ENCODE measurements at places on chromosomes 16 and 17.

GRCh38 chr17:51805765-51806164 is 352.7 kb downstream of the CA10 start:
- DNase-seq: no peak

DNA sequence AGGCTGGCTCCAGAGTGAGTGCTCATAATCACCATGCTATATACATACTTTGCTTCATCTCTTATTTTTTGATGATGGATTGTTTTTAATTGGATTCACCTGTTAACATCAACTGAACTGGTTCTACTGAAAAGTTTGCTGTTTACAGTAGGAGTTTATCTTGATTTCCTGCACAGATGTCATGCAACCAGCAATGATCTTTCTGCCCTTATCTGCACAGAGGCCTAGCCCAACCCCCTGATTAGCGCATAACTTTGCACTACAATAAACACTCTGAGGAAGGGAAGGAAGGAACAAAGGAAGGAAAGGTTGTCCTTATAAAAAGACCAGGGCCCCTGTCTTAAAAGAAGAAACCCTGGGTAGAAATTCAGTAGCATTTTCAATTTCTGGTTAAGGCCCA is 152.9 kb downstream of the RGS9 start:
- DNase-seq: no peak

- DNase-seq: no peak
Measured at GRCh38 chr16:28258567-28258966, 33.8 kb upstream of the SBK1 start.

DNA sequence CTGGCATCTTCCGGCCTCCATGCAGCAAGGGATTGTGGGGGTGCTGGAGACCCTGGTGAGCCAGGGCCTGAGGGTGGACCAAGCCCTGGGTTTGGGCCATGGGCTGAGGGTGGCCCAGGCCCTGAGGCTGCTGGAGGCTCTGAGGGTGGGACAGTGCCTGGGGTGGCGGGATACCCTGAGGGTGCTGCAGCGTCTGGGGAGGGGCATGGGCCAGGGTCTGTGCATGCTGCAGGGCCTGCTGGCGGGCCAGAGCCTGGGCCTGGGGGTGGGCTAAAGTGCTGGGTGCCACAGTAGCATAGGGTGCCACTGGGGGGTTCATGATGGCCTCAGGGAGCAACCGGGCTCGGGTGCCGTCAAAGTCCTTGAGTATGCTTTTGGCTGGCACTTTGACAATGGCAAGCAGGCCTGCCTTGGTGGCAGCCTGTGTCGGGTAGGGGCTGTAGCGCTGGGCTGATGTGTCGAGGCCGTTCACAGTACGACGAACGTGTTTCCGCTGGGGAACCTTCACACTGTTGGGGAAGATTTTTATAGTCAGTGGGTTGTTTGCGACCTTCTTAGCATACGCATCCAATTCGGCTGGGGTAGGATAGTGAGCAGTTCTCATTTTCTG is 15.6 kb downstream of the TRAF4 start:
- no peak for DNase-seq

- no peak for DNase-seq
Measured at GRCh38 chr16:25734430-25735385, 42.9 kb downstream of the HS3ST4 start.

DNA sequence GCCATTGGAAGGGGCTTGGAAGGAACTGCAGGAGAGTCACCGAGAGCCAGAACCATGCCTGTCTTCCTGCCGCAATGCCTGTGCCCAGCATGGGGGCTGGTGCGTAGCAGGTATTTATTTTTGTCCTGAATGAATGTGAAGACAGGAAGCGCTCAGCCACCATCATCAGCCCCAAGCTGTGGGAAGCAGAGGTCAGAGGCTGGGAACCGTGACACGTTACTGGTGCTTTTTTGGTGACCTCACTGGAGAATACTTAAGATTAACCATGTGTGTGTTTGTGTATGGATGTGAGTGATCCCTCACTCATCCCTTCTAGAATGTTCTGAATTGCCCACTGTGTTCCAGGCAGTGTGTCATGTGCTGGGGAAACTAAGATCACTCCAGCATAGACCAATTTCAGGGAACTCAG is 343.8 kb downstream of the SNX29 start:
- DNase-seq: no peak

- DNase-seq: no peak
Measured at GRCh38 chr17:82228278-82228841, 482 bp upstream of the SLC16A3 start.

GRCh38 chr16:84565669-84566495 is 52.0 kb downstream of the COTL1 start:
- DNase-seq: no peak

GRCh38 chr16:73216932-73217331 is 169.0 kb upstream of the ZFHX3 start:
- DNase-seq: no peak

DNA sequence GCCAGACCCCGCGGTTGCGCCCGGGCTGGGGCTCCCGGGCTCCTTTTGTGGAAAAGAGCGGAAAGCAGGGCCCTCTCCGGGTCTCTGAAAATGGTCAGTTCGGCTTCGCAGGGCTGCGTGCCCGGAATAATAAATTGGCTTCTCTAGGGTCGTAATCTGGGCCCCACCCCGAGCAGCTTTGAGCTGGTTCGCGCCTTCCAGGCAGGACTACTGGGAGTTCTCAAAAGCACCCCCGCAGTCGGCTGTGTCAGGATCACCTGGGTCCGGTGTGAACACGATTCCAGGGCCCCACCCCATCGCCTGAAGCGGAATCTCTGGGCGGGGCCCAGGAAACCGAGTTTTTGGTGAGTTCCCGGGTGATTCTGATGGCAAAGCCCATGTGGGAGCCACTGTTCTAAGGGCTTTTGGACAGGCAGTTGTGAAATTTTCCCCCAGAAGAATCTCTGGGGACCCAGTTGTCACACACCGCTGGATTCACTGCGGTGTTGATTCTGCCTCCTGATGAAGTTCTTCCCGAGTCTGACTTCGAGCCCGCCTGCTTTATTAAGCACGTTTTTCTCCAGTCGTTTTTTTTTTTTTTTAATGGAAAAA is 77.0 kb downstream of the MRC2 start:
- no peak for DNase-seq

DNA sequence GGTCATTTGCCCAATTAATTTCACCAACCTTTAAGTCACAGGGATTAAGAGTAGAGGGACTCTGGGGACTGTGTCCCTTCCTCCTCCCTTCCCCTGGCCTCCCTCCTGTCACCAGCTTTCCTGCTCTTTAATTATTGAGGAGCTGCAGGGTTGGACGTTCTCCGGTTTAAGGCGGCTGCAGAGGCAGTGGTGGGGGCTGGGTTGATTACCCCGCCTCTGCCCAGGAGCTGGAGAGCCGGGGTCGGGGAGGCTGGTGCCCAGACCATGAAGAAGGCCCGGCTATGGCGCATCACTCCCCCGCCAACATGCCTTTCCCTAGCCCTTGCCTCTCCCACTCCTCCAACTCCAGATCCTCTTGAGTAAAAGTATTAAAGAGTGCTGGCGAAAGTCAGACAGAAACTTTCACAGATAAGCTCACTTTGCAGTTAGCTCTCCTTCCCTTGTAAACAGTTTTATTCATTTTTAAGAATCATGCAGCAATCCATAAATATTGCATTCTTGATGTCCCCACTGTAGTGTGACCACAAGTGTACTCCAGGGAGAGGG is 1.1 kb upstream of the FOXJ1 start:
- no peak for DNase-seq

DNA sequence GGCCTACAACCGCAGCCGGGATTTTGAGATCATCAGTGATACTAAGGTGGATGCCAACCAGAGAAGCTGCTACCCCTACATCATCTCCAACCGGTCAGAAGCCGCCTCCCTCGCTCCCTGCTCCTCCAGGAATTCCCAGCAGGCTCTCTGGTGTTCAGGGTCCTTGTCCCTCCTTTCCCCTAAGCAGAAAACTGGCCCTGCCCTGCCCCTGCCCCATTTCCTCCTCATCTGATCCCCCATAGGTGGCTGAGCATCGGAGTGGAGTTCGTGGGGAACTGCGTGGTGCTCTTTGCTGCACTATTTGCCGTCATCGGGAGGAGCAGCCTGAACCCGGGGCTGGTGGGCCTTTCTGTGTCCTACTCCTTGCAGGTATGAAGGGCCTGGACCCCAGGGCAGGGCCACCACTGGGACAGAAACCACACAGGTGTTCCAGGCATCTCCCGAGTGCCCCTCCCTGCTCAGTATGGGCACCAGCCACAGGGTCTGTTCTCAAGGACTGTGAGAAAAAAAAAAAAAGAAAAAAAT is 29.8 kb downstream of the ANKRD40 start:
- no peak for DNase-seq

GRCh38 chr17:34301986-34302385 is 16.4 kb downstream of the CCL11 start:
- DNase-seq: no peak

- no peak for DNase-seq
Measured at GRCh38 chr17:900336-900934, 79.1 kb downstream of the NXN start.

DNA sequence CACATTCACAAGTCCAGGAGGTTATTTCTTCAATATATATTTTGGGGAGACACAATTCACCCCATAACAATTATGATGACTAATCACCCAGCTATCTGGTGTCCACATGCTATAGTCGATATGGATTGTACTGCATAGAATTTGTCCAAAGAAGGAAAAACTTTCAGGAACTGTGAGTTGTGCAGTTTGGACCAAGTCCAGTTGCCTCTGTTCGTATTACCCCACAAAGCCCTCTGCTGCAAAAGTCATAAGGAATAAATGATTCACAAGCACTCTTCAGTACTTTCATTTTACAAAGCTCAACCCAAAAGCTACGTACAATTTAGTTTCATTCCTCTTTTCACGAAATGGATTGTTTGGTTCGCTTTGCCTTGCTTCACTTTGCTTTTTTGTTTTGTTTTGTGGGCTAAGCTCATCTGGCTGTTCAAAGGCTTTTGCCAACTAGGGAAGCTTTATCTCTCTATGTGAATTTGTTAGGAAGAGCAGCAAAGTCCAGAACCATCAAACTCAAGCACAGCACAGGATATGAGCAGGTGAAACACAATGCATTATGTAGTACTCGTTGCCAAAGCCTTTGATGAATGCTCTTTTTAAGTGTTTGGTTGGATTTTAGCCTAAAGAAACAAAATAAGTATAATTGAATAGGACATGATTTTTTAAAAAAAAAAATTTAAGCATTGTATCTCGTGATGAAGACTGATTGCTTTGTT is 98.6 kb downstream of the ZNF18 start:
- no peak for DNase-seq

GRCh38 chr17:65370669-65371131 is 190.7 kb downstream of the AXIN2 start:
- DNase-seq: no peak

GRCh38 chr16:706189-707061 is 824 bp upstream of the FBXL16 start:
- no peak for DNase-seq

- no peak for DNase-seq
Measured at GRCh38 chr17:21330436-21331160, 45.6 kb upstream of the KCNJ12 start.

DNA sequence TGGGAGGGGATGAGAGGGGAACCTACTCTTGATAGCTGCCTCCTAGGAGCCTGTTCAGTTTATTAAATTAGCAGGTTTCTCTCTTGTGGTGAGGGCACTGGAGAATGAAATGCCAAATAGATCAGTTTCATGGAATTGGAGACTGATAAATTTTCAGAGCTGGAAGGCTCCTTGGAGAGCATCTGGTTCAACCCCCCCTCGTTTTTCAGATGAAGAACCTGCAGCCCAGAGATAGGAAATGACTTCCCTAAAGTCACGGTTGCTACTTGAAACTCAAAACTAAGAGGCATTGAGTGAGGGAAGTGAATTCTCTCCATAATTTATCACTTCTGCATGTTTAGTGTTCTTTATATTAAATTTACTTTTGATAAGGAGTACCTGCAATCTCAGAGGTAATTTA is 366.0 kb upstream of the CCL2 start:
- DNase-seq: no peak

GRCh38 chr17:3613124-3613523 is 3.9 kb upstream of the TRPV1 start:
- DNase-seq: no peak

DNA sequence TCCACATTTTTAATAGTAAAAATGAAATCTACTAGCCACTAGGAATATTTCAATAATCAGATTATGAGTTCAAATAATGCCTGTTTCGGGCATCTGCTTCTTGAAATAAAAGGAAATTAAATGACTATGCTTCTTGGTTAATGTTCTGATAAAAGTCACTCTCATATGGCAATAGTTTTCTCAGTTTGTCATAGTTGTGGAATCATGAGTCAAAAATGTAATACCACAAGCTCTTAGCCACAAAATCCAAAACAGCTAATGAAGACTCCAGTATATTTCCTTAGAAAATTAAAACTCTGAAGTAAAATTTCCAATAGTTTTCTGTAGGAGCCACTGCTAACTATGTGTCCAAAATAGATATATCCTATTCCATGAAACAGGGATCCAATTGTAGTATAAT is 676.3 kb upstream of the CDH8 start:
- no peak for DNase-seq

GRCh38 chr17:73691321-73691766 is 47.1 kb upstream of the SDK2 start:
- no peak for DNase-seq

DNA sequence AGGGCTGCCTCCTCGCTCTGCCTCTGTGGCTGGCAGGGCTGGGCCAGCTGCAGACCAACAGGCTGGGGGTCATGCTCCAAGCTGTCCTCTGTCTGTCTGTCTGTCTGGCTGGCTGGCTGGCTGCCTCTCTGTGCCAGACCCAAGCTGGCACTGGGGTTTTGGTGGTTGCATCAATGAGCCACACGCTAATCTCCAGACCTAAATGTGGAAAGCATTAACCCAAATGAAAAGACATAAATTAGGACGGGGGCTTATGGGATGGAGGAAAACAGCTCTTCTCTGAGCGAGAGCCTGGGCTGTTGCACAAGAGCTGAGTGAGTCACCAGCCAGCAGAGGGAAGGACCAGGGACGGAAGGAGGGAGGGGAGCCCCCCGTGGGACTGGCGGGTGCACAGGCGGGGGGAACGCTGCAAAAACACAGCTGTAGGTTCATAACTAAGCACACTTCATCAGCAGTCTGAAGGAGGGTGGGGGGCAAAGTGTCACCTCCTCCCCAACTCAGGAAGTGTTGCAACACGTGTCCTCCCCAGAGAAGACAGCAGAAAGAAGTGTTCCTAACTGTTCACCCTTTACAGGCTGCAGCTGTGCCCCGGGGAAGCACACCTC is 83.4 kb downstream of the GAS7 start:
- DNase-seq: no peak

- DNase-seq: no peak
Measured at GRCh38 chr17:7916385-7916682, 245 bp upstream of the RNF227 start.

GRCh38 chr17:17935321-17936271 is 36.6 kb downstream of the TOM1L2 start:
- DNase-seq: no peak
